ENCODE measurements at places on chromosomes 1 and 21.

DNA sequence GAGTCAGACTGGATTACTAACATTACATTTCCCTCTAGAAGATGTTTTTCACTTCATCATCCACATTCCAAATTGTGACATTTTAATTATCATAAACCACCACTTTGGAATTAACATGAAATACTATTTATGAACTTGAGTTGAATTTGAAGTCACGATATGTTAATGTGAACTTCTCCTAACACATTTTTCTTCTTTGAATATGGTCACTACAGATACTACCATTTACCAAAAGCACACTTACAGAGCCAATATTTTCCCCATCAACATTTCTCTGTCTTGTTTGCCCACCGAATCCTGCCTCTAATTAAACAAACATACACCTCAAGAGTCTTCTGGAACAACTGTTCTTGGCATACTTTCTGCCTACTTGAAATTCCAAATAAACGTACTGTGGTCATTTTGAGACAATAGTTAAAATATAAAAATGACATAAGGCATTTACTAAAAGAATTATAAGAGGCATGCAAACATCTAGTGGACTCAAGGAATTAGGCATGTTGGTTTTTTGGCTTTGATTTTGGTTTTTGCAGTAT is 177.4 kb downstream of the AKT3 start:
- no peak for DNase-seq

DNA sequence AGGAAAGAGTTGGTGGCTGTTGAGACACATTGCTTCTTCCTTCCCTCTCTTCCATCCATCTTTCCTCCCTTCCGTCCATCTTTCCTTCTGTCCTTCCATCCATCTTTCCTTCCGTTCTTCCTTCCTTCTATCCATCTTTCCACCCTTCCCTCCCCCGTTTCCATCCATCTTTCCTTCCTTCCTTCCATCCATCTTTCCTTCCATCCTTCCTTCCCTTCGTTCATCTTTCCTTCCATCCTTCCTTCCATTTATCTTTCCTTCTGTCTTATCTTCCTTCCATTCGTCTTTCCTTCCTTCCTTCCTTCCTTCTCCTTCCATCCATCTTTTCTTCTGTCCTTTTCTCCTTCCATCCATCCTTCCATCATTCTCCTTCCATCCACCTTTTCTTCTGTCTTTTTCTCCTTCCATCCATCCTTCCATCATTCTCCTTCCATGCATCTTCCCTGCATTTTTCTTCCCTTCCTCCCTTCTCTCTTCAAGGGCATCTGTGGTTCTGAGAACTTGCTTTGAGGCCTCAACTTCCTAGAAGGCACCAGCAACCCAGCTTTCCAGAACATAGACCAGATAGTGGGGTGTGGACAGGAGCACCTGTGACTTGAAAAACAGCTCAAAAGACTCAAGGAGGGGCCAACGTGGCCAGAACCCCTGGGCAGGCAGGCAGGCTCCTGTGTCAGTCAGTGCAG is 48.9 kb upstream of the SELENON start:
- no peak for DNase-seq

DNA sequence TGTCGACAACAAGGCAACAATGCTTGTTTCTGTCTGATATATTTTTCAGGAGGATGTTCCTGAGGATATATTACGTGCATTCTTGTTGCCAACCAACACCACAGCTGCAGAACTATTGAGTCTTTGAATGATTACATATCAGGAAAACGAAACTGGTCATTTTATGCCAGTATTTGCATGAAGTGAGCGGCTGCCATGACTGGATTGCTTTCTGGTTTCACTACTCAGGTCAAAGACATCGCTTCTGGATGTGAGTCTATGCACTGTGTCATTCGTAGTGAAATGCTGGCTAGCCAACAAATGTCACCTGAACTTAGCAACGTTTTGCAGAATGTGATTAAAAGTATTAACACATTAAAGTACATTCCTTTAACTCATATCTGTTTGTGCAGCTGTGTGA is 35.8 kb upstream of the OLFM3 start:
- no peak for DNase-seq

DNA sequence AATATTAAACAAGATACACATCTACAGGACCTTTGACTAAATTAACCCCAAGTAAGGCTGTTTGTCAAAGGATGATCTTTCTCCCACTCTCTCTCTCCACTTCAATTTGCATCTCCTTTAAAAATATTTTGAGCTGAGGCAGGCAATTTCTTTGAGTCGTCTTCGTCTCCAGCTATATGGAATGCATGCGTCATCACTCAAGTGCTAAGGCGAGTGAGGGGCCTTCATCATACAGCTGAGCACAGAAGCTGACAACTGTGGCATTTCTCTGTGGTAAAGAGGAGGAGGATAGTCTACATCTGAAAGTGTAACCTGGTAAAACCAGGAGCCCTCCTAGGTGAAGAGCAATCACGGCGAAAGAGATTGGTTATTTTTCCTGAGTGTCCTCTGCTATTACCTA is 7.6 kb downstream of the EPHX4 start:
- DNase-seq = no peak

DNA sequence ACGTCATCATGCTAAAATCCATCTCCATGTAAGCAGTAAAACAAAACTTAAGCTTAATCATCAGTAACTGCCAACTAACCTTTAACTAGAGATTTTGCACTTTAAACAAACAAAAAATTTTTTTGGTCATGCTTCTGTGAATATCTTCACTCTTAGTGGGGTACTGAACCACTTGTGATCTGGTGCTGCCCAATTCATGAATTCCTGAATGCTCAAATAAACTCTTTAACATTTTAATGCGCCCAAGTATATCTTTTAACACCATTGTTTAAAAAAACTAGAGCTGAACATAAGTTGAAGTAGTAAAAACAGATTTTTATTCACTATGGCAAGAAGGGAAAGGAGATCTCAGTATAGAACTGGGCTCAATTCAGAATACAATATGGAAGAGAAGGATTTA is 196.9 kb upstream of the USP24 start:
- DNase-seq = no peak
